ENCODE measurements at places on chromosomes 6 and 20. TPM values are rescaled to one million over a fixed set of nuclear protein-coding genes. Genes with fewer than 3 reads are reported as not detected.

LTB gene
- not detected for total RNA-seq

PDYN gene
- total RNA-seq: not detected

BPIFA1 gene
- not detected for total RNA-seq

DNAH8 gene
- total RNA-seq: under 0.01 TPM

SLC32A1 gene
- total RNA-seq: not detected

MYCT1 gene
- total RNA-seq: under 0.01 TPM

FAXC gene
- total RNA-seq: 0.51 TPM

ENPP5 gene
- total RNA-seq: 2.5 TPM

SLC17A2 gene
- not detected for total RNA-seq

CRISP2 gene
- not detected for total RNA-seq

SYCP2 gene
- total RNA-seq: 0.51 TPM

CFB gene
- total RNA-seq: 87.1 TPM

DLL1 gene
- total RNA-seq: 5.6 TPM

NKX2-2 gene
- not detected for total RNA-seq

VGLL2 gene
- total RNA-seq: not detected

FHL5 gene
- total RNA-seq: not detected

GMPR gene
- total RNA-seq: 7.2 TPM

HNF4A gene
- not detected for total RNA-seq

SIRPD gene
- not detected for total RNA-seq

F13A1 gene
- total RNA-seq: under 0.01 TPM

PNRC1 gene
- total RNA-seq: 65.1 TPM

GPLD1 gene
- total RNA-seq: under 0.01 TPM

MYLK2 gene
- total RNA-seq: not detected

EFCAB8 gene
- total RNA-seq: under 0.01 TPM

NKAIN2 gene
- total RNA-seq: not detected

FERMT1 gene
- 3.3 TPM for total RNA-seq

C20orf96 gene
- 3.9 TPM for total RNA-seq

DOP1A gene
- 33.7 TPM for total RNA-seq

HLA-DRA gene
- 0.17 TPM for total RNA-seq

TFAP2D gene
- total RNA-seq: not detected

PAX1 gene
- total RNA-seq: not detected

CLIC5 gene
- total RNA-seq: not detected

CD24 gene
- 0.26 TPM for total RNA-seq

COL9A1 gene
- not detected for total RNA-seq

ZC2HC1B gene
- total RNA-seq: not detected

THEMIS gene
- not detected for total RNA-seq

SASH1 gene
- 38.6 TPM for total RNA-seq

PDE7B gene
- 22.1 TPM for total RNA-seq

LST1 gene
- not detected for total RNA-seq

PHACTR3 gene
- not detected for total RNA-seq

PTK6 gene
- total RNA-seq: under 0.01 TPM
